Activated T-helper 1 cell treated with anti-CD3 and anti-CD28 coated beads, Interleukin-2, amount 50 U/mL, for 16 hours (primary cell): ENCODE measurements at places on chromosomes 1 and 21.

- DNase-seq = no peak
Measured at GRCh38 chr1:63918418-63918945, 144.7 kb downstream of the ROR1 start.

DNA sequence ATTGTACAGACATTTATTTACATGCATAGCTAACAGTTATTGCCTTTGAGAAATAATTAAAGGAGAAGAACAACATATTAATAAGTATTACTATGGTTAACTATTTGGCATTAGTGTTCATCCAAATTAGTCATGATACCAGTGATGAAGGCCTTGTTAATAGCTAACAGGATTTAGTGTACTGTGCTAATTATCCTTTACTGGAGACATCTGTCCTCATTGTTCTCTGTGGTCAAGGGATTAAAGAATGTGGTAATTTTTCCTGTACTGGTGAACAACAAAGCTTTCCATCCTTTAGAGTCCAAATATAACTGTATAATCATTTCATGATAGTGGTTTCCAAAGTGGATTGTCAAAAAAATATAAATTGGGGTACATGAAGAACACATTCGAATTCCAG lies 103.9 kb downstream of the ADGRL4 start:
- DNase-seq = no peak

GRCh38 chr1:170735366-170736263 lies 71.7 kb downstream of the PRRX1 start:
- DNase-seq = no peak

GRCh38 chr1:40401473-40402201 lies 28.1 kb downstream of the SMAP2 start:
- DNase-seq = no peak

DNA sequence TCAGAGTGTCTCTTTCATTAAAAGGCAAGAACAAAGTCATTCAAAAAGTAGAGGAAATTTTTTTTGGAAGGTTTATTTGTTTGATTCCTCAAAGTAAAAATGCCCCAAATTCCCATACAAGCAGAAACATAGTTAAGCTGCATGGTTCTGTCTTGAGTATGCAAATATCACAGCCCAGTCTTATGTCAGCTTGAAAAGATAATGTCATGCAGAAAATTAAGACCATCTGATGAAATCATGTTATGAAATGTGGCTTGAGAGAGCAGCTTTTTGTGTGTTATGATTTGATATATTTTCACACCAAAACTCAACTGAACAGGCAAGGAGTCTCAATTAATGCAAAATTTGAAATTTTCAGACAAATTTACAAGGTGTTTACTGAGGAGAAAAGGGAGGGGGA lies 411.0 kb downstream of the LMO4 start:
- DNase-seq = no peak

GRCh38 chr1:167152192-167152876 lies 58.5 kb downstream of the STYXL2 start:
- DNase-seq = no peak

GRCh38 chr1:8733484-8733883 lies 84.0 kb downstream of the RERE start:
- DNase-seq = no peak

DNA sequence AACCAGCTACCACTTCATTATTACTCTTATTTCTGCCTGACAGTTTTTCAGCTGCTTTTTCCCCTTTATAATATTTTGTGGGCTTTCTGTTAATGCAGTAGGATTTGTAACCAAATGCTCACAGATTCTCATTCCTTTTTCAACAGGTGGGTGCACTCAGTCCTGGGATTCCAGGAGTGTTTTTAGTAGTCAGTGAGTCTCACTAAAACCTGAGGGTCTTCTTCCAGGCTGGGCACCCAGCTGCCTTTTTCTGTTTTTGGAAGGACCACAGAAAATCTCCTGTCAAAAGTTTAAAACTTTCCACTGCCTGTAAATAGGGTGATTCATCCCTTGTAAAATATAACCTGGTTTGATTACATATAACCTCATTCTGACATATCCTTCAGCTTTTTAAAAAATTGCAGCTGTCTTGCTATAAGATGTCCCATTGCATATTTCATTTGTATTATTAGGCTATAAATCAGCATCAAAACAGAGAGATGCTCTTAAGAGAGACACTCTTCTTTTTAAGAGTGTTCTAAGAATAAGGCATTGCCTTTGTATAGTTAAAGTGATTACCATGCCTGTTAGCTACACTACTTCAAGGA lies 16.8 kb upstream of the CEP350 start:
- no peak for DNase-seq

GRCh38 chr1:201705389-201705788 lies 123.6 kb upstream of the IPO9 start:
- DNase-seq = no peak

DNA sequence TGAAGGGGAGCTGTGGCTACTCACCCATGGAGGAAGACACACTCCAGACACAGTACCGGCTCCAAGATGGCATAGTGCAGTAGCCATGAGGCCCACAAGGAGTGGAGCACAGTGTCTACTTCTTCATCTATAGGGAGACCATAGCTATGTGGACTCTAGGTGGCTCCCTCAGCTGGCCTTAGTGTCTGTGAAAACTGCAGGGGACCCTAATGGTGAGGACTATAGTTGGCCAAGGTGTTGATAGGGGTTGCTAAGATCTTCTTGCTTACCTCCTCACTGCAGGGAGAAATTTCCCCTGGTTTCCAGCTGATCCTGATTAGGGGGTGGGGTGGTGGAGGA lies 58.9 kb downstream of the DIPK1A start:
- no peak for DNase-seq

- DNase-seq = no peak
Measured at GRCh38 chr1:201745023-201745422, 83.9 kb upstream of the IPO9 start.

DNA sequence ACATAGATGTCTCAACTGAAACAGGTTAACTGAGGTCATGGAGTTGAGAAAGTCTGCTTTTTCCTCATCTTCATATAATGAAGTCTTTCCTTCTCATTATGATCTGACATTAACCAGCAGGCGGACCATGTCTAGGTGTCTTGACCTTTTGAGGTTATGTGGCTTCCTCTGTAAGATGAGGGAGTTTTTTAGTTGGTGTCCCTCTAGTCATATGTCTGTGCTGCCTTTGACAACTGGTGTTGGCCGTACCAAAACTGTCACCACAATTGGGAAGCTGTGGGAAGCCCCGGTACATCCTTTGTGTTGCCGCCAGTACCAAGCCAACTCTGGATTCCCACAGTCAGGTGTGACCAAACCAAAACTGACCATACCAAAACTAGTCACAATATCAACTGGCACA lies 105.1 kb downstream of the PBX1 start:
- no peak for DNase-seq

- no peak for DNase-seq
Measured at GRCh38 chr1:44500181-44501046, 95.4 kb downstream of the RNF220 start.

GRCh38 chr1:194658090-194658439 lies 1471.7 kb upstream of the B3GALT2 start:
- no peak for DNase-seq

DNA sequence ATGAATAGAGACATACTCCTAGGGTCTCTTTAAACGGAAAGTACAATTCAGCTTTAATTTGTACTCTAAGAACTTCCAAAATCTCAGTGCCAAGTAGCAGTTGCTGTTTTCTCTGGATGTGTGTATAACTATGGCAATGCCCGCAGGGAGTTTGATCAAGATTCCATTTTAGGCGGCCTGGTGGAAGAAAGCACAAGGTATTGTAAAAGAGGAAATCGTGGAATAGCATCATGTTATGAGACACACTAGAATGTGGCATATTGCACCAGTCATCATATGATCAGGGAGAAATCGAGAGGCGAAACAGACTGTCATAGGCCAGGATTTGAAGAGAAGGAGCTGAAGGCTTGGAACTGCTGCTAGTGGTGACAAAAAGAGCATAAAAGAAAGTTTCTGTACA lies 316.2 kb upstream of the FMN2 start:
- DNase-seq = no peak

DNA sequence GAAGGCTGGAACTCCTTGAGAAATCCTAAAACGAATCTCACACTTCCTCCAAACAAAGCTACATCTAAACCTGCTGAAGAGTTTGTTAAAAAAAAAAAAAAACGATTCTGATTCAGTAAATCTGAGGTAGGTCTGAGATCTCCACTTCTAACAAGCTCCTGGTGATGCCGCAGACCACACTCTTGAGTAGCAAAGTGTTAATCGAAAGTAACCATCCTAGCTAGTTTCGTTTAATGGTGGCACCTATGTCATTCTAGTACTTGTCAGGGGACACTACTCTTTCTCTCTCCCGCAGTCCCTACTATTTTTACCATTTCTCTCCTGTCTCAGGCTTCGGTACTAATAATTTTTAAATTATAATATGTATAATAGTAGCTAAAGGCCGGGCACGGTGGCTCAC lies 2.1 kb downstream of the CLCC1 start:
- DNase-seq = no peak

- no peak for DNase-seq
Measured at GRCh38 chr1:2778220-2778592, 23.3 kb downstream of the TTC34 start.

- DNase-seq = no peak
Measured at GRCh38 chr21:39197448-39198233, 14.4 kb upstream of the PSMG1 start.

GRCh38 chr1:68600049-68600661 lies 103.3 kb upstream of the DEPDC1 start:
- no peak for DNase-seq

GRCh38 chr1:21118167-21118566 lies 58.5 kb downstream of the EIF4G3 start:
- no peak for DNase-seq

- no peak for DNase-seq
Measured at GRCh38 chr1:54977533-54978297, 2.7 kb upstream of the TMEM61 start.

GRCh38 chr1:248872752-248873408 lies 14.0 kb upstream of the ZNF692 start:
- no peak for DNase-seq

DNA sequence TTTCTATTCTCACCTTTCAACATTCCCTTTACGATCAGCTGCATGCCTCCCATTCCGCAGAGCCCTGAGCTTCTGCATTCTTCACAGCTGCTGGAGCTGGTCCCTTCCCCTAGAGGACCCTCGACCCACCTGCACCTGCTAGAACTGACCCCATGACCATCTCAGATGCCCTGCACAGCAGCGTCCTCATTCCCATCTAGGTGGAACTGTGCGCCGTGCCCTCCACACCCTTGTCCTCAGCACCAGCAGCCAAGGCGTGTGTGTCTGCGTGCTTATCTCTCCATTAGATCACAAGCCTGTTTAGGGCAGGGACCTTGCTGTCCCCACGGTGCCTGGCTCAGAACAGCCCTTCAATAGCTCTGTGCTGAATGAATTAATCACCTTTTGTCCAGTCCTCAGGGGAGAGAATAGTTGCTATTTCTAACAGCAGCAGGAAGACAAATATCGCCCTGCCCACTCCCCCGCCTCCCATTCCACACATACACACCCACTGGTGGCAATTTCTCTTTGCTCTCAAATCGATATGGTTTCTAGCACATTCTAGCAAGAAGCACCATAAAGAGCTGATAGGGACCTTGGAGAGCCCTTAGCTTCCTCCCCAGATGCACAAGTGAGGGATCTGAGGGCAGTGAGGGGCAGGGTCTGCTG lies 61.7 kb downstream of the KCNN3 start:
- DNase-seq = no peak

DNA sequence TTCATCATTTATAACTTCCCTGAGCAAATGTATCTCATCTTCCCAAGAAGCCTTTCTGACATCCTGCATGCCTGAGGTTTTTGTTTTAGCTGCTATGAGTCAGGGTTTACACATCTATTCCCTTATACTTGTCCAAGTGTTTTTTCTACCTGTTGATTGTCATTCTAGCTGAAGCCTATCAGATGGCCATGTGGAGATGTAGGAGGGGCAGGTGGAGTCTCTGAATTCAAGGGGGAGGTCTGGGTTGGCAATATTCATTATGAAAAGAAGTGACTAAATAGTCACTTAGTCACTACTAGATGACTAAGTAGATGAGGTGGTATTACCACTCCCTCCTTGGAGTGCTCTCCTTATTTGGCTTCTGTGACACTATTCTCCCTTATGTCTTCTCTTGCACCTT lies 52.4 kb downstream of the XCL1 start:
- DNase-seq = no peak

DNA sequence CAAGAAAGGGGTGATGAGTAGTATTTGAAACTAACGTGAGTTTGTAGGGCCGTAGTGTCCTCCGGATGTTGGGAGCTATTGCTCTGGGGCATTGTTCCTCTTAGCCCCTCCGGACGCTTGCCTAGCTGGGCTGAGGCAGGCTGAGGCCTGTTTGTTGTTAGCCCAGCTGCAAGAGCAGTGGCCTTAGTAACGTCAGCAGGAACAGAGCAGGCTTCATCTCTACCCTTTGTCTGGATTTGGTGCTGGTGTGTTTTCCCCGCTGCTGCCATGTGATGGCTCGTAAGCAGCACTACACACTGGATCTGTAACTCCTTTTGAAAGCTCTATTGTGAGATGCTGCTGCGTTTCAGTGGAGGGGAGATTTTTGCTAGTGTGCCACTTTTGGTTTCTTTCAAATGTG lies 57.6 kb downstream of the DNM3 start:
- no peak for DNase-seq

DNA sequence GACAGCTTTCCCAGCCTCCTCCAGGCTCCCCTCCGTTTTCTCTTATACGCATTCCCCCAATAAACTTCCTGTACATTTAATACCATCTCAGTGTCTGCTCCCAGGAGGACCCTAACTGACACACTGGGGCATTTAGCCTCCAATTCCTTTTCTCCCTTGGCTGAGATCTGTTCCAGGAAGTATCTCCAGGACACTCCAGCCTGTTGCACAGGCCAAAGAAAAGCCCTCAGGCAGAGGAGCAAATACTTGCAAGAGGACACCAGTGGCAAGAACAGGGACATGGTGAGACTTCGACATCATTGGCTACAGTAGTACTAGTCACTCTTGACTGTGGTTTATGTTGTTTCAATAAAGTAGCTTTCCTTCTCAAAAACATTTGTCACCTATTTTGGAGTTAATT lies 4.7 kb upstream of the SYNJ1 start:
- DNase-seq = no peak

- no peak for DNase-seq
Measured at GRCh38 chr1:14094611-14095400, 394.8 kb downstream of the PRDM2 start.

- DNase-seq = no peak
Measured at GRCh38 chr21:45309069-45309986, 21.6 kb upstream of the POFUT2 start.

- no peak for DNase-seq
Measured at GRCh38 chr1:212237651-212238050, 47.6 kb upstream of the PPP2R5A start.

GRCh38 chr1:245700631-245701030 lies 545.8 kb downstream of the KIF26B start:
- no peak for DNase-seq

GRCh38 chr1:9293241-9293532 lies 493 bp downstream of the SPSB1 start:
- no peak for DNase-seq
